ENCODE measurements at places on chromosomes 16 and 17. TPM values are rescaled to one million over a fixed set of nuclear protein-coding genes. Genes with fewer than 3 reads are reported as not detected.
A peak's percentile ranks its signal among the peaks of the same experiment; 100 is the strongest.

- DNase-seq = peak; percentile 18
Observed at GRCh38 chr17:49223517-49224197, 6.9 kb downstream of the PHOSPHO1 start.

DNA sequence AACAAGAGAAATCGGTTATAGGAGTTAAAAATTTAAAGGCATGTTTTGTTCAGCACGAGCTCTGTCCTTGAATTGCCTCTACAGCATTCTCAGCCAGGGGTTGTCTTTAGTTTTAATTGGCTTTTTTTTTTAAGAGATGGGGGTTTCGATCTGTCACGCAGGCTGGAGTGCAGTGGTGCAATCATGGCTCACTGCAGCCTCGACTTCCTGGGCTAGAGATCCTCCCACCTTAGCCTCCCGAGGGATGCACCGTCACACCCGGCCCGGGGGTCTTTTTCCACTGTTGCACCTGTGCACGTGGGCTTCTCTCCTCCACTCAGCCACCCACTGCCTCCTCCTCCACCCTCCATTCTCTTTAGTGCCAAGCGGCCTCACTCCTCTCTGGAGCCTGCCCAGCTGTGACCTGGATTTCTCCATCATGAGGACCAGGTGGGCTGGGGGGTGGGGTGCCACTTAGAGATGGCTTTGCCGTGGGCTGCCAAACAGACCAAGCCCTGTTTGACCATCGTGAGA is 106.8 kb upstream of the SEC14L1 start:
- no peak for DNase-seq

GRCh38 chr17:70624211-70624610 is 454.9 kb downstream of the KCNJ2 start:
- no peak for DNase-seq

DNA sequence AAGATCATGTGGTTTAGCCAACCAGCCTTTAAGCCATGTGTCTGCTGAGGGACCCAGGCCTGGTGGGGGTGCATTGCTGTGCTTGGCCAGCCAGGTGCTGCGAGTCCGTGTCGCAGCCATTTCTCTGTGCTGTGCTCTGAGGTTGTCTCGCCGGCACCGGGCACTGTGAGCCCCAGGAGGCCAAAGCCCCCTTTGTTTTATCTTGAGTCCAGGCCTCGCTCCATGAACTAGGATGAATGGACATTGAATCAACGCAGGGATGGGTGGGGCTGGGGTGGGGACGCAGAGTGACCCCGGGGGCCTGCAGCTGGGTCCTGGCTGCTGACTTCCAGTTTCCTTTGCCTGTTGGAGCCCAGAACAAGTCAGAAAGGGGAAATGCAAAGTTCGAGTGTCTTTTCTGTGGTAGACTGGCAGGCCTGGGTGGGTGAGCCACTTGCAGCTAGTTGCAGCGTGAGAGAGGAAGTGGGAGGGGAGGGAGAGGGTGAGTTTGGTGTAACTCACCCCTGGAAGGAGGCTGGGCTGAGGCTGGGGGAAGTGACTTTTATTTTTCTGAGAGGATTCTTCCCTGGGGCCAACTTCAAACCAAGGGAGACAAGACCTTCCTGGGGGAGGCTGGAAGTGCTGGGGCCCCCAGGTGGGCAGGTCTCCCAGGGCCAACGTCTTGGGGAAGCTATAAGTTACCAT is 324.7 kb downstream of the SEC14L1 start:
- DNase-seq = no peak

DNA sequence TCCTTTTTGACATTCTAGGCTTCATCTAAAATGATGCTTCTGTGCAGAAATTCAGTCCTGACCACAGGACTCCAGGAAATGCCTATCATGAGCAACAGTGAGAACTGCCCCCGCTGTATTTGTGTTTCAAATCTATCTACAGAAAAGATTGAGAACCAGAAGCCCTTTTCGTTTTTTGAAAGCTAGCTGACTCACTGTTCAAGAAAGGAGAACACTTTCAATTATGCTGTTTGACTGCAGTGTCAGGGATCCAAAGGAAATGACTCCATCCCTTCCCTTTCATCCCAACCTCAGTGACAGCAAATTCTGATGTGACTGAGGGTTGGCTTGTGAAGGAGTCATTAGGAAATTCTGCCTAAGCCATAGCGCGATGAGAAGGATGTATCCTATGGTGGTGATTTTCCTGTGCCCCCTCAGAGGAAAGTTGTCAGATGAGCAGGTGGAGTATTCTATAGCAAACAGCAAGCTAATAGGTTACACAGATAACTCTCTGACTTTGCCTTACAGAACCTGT is 622.3 kb downstream of the TMEM114 start:
- DNase-seq = no peak

GRCh38 chr16:72532906-72533410 is 361.0 kb upstream of the PMFBP1 start:
- DNase-seq = peak; percentile 26

DNA sequence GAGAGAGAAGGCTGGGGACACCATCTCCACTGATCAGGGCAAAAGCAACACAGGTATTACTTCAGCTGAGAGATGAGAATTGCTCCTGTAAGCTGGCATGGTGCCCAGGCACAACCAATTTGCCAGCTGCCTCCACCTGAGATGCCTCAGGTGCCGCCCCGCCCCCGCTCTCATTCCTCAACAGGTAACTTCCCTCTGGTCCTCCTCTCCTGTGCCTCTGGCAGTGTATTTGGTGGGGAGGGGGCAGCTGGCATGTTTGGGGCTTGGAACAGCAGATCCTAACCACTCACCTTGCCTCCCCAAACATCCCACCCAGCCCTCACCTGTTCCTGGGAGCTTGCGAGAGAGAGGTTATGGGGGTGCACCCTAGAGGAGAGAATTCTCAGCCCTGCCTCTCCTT is 2.9 kb upstream of the SRCIN1 start:
- DNase-seq = no peak

DNA sequence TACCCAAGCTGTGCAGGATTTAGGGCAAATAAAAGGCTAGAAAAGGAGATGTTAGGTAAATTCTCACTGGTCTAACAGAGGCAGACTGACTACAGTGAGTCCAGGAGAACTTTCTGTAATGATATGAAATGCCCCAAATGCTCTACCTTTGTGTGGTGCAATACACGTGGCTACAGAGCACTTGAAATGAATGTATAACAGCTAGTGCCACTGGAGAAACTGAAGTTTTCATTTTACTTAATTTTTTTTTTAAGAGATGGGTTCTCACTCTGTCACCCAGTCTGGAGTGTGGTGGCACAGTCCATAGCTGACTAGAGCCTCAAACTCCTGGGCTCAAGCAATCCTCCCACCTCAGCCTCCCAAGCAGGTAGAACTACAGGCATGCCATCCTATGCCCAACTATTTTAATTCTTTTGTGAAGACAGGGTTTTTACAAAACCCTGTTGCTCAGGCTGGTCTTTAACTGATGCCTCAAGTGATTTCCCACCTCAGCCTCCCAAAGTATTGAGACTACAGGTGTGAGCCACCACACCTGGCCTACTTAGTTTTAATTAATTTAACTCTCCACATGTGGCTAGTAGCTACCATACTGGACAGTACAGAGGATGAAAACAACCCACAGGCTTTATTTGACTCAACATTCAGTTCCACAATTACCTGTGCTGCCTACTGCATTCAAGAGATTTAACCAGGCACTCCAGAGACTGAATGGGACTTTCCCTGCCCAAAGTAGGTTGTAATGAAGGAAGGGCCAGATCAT is 84.8 kb upstream of the PLEKHM1 start:
- DNase-seq = no peak

GRCh38 chr16:81553080-81553813 is 108.6 kb downstream of the CMIP start:
- no peak for DNase-seq

- DNase-seq = no peak
Observed at GRCh38 chr17:59746849-59747445, 39.5 kb downstream of the VMP1 start.

DNA sequence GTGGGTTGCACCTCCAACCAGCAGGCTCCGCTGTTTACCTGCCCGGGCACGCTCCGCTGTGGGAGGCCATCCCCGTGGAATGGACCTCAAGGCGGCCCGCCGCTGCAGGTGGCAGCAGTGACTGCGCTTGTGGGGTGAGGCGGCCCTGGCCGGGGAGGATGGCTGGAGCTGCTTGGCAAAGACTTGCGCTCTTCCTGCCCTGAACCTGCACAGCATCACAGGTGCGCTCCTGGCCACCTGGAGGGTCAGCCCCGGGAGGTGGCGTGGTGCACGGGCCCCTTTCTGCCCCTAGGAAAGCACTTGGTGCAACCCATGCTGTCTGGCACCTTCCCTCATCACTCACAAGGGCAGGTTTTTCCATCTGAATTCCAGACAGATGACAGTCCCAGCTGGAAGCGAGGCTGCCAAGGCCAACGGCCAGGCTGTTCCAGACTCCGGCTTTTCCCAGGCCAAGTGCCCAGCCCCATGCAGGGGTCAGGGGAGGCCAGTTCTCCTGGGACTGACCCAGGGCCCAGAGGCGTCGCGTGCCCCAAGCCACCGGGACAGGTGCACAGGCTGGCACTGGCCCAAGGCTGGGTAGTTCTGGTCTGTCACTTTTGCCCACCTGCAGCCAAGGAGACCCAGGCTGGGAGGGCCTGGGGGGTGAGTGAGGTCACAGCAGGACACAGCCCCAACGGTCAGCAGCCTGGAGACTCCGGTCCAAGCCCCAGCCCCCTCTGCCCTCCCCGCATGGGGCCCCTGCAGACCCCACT is 13.3 kb downstream of the UTS2R start:
- no peak for DNase-seq

DNA sequence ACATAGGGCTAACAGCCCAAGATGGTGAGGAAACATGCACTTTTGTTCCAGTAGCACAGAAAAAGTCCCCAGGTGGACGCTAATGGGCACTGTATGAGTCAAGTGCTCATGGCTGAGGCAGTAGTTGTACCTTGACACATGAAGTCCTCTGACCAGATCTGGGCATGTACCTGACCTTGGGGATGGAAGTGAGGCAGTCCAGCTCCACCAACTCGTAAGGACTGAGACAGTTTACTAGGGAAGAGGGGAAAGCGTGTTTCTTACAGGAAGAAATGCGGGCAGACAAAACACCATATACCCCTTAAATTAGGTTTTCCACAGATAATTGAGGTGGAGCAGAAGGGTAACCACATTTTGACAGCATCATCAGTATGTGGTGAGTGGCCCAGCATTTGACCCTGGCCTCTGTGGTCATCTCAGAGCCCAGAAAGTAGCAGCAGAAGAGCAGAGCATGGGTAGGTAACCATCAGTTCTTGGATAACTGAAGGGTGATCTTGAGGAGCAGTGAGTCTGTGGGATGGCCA is 32.4 kb upstream of the METTL9 start:
- no peak for DNase-seq

GRCh38 chr17:1324201-1324771 is 44.8 kb downstream of the TRARG1 start:
- DNase-seq = no peak

TTYH2 gene
- polyA plus RNA-seq = 11.7 TPM

KCNG4 gene
- 0.07 TPM for polyA plus RNA-seq

C1QTNF8 gene
- 0.25 TPM for polyA plus RNA-seq

TBC1D3H gene
- not detected for polyA plus RNA-seq

ETV4 gene
- 9.2 TPM for polyA plus RNA-seq

XYLT1 gene
- polyA plus RNA-seq = 6.2 TPM

C16orf96 gene
- polyA plus RNA-seq = 0.33 TPM

ABCC12 gene
- 0.16 TPM for polyA plus RNA-seq

TSNAXIP1 gene
- 4.8 TPM for polyA plus RNA-seq

TMIGD1 gene
- polyA plus RNA-seq = not detected
